ENCODE measurements at places on chromosomes 6 and 20.

DNA sequence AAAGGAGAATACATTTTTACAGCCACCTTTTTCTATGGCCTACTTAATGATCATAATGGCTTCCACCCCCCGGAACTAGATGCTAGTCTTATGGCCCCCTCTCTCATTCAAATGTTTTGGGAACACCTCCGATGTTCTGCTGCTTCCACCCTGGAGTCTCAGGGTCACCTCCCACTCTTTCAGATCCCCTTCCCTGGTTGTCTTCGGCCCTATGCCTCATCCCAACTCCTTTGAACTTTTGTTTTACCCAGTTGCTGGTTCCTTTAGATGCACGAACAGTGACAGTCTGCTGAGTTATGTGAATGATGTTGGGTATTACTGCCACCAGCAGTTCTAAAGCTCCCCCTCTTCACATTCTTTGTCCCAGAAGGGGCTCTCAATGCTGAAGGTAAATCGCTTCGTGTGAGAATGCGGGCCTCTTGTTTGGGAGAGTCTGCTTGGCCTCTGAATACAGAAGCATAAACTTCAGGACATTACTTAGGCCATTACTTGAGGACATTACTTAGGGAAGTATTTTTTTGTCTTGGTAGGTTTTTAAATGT is 309.1 kb downstream of the SOX4 start:
- no peak overlapping the region for H3K4me3 ChIP-seq
- H3K27ac ChIP-seq: no peak overlapping the region
- no peak for DNase-seq
- no peaks in the 10 kb centered on the region for H3K27me3 ChIP-seq
- no peaks in the 10 kb centered on the region for H3K4me1 ChIP-seq

DNA sequence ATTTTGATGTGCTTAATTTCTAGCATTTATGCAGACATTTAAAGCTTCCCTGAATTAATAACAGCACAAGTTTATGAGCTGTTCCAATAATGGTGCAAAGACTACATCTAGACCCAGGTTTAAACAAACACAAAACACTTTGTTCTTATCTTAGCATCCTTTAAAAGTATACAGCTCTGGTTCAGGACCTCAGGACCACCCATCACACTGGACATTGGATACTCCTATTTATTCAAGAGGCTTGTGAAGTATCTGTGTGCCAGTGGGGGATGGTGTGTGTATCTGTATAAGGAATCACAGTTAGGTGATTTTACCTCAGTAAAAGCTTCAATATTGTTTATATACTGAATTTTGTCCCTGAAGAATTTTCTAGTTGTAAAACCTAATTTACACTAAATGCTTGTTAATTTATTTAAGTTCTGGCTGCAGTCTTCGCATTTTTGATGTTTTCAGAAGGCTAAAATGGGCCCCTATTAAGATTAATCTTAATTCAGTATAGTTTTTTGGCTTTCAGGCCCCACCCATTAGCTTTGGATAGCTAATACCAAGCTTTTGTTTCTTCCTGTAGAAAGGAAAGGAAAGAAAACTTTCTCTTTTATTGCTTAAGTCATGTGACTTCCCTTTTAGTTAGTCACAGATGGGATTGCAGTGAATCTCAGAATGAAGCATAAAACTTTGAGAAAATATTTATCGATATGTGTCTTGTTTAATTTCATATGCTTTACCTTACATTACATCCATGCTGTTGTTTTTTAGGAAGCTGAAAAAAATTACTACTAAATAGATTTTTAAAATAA is 13.1 kb downstream of the LIN28B start:
- no peaks in the 10 kb centered on the region for H3K36me3 ChIP-seq
- H3K4me1 ChIP-seq: no peaks in the 10 kb centered on the region
- DNase-seq: no peak
- H3K27ac ChIP-seq: no peak overlapping the region
- H3K4me3 ChIP-seq: no peak overlapping the region

GRCh38 chr6:80638213-80639055 is 532.0 kb downstream of the BCKDHB start:
- H3K27ac ChIP-seq: peak overlapping the region; percentile 5
- H3K4me3 ChIP-seq: no peak overlapping the region
- H3K27me3 ChIP-seq: no peaks in the 10 kb centered on the region
- no peaks in the 10 kb centered on the region for H3K4me1 ChIP-seq
- no peaks in the 10 kb centered on the region for H3K36me3 ChIP-seq

DNA sequence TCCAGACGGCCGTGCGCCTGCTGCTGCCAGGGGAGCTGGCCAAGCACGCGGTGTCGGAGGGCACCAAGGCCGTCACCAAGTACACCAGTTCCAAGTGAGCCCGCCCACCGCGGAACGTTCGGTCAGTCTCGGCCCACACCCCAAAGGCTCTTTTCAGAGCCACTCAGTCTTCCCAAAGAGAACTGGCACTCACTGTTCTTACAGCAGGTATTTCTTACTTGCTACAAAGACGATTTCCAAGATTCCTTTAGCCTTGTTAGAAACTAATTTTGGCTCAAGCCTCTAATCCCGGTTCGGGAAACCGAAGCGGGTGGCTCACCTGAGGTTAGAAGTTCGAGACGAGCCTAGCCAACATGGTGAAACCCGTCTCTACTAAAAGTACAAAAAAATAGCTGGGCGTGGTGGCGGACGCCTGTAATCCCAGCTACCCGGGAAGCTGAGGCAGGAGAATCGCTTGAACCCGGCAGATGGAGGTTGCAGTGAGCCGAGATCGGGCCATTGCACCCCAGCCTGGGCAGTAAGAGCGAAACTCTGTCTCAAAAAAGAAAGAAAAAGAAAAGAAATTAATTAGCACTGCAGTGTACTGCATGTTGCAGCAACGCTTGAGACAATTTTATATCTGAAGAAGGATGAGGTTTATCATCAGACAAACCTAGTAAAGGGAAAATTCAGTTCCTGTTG is 73.1 kb downstream of the OR2B2 start:
- H3K4me1 ChIP-seq: peaks cover 8% of the 10 kb centered on the region
- H3K27ac ChIP-seq: peak overlapping the region; percentile 99
- DNase-seq: no peak
- peak overlapping the region; percentile 86 for H3K4me3 ChIP-seq

- DNase-seq: no peak
- no peaks in the 10 kb centered on the region for H3K27me3 ChIP-seq
- no peak overlapping the region for H3K4me3 ChIP-seq
- H3K27ac ChIP-seq: no peak overlapping the region
- peaks cover 6% of the 10 kb centered on the region for H3K36me3 ChIP-seq
- no peaks in the 10 kb centered on the region for H3K4me1 ChIP-seq
Observed at GRCh38 chr6:136604928-136605510, 54.8 kb upstream of the MAP7 start.

DNA sequence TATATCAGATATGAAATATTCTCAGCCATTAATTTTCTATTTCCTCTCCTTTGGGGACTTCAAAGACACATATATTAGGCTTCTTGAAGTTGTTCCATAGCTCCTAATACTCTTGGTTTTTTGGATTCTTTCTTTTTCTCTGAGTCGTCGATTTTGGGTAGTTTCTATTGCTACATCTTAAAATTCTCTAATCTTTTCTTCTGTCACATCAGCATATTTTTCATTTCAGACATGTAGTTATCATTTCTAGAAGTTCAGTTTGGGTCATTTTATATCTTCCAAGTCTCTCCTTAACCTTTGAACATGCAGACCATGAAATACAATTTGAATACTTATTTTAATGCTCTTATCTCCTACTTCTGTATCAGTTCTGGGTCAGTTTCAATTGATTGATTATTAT is 38.9 kb upstream of the SCRT2 start:
- no peak overlapping the region for H3K4me3 ChIP-seq
- peaks cover 7% of the 10 kb centered on the region for H3K4me1 ChIP-seq
- H3K27me3 ChIP-seq: no peaks in the 10 kb centered on the region
- no peak for DNase-seq
- no peak overlapping the region for H3K27ac ChIP-seq

DNA sequence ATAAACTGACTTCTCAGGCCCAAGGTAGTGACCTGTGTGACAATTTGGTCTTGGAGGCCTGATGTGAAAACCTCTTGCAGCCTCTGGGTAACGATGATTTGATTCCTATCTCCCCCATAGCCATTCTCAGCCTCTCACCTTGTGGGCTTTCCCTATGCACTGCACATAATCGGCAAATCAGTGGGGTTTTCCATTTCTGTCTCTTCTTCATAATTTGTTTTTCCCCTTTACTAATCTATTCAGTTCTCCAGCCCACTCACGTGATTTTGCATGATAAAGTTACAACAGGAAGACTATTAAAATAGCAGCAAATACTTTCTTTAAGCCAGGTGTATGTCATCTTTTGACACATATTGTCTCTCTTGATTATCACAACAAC is 893.7 kb downstream of the TFAP2A start:
- no peak overlapping the region for H3K27ac ChIP-seq
- H3K4me1 ChIP-seq: peaks cover 3% of the 10 kb centered on the region
- no peak for DNase-seq
- H3K36me3 ChIP-seq: no peaks in the 10 kb centered on the region

DNA sequence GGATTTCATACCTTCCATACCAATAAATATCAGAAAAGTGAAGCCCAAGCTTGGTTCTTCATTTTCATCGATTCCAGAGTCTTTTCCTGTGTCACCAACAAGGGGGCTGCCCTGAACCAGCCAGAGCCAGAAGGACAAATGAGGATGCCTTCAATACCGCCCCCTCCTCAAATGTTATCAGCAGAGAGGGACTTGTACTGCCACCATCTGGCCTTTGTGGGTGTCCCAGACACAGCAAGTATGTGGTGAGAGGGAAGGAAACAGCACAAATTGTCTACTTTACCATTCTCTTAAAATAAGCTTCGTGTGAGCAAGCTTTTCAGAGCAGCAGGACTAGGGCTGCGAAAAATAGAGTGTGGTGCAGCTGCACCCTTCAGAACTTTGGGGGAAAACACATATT is 165.3 kb downstream of the SOBP start:
- peaks cover 30% of the 10 kb centered on the region for H3K4me1 ChIP-seq
- H3K36me3 ChIP-seq: peaks cover 14% of the 10 kb centered on the region
- peak overlapping the region; percentile 41 for H3K27ac ChIP-seq
- H3K4me3 ChIP-seq: no peak overlapping the region

DNA sequence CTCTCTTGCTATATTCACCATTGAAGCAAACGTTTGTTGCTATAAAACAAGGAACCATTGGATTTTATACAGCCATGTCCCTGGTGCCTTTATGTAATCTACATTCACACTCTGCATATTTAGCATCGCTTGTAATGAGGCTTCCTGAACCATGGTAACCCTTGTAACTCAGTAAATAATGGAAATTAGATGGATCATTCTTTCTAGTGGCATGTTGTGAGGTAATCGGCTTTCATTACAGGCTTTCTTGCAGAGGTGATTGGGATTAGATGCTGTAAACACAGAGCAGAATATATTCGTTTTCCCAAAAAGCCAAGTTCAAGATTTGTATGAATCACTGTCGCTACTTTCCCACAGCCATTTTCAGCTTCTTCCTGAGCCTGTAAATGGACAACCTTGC is 36.1 kb downstream of the SMPDL3A start:
- DNase-seq: peak; percentile 72
- H3K36me3 ChIP-seq: no peaks in the 10 kb centered on the region
- no peak overlapping the region for H3K4me3 ChIP-seq
- H3K27me3 ChIP-seq: no peaks in the 10 kb centered on the region
- H3K27ac ChIP-seq: no peak overlapping the region

DNA sequence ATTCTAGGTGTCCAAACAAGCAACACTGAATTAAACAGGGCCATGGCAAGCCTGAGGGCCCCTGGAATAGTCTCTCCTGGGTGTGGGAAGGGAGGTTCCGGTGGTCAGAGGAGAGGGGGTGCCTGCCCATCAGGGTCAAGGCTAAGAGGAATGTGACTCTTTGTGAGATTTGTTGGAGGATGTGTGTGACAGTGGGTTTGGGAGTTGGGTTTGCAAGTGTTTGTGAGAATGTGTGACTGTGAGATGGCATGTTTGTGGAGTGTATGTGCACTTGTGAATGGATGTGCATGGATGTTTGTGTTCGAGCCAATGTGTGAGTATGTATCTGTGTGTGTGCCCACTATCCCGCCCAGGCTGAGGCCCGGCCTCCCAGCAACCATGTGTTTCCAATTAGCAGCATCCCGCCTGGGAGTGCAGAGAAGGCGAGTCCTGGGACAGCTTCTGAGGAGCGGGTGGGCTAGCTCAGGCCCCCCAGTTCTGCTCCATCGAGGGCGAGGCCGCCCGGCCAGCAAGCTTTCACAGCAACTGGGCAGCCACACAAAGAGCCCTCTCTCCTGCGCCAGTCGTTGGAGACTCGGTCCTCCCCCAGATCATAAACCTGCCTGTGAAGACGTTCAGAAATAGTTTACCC is 12.6 kb downstream of the FOXC1 start:
- peaks cover 3% of the 10 kb centered on the region for H3K36me3 ChIP-seq
- peak overlapping the region; percentile 52 for H3K4me3 ChIP-seq
- peak overlapping the region; percentile 93 for H3K27ac ChIP-seq
- peaks cover 30% of the 10 kb centered on the region for H3K4me1 ChIP-seq

DNA sequence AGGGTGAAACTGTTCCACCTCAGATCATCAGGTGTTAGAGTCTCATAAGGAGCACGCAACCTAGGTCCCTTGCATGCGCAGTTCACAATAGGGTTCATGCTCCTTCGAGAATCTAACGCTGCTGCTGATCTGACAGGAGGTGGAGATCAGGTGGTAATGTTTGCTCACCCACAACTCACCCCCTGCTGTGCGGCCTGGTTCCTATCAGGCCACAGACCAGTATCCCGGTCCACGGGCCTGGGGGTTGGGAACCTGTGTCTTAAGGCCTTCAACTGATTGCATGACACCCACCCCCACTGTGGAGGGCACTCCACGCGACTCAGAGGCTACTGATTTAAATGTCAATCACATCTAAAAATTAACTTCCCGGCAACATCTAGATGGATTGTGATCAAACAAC is 411.2 kb upstream of the SULF2 start:
- DNase-seq: no peak
- H3K27me3 ChIP-seq: no peaks in the 10 kb centered on the region
- no peak overlapping the region for H3K4me3 ChIP-seq
- no peak overlapping the region for H3K27ac ChIP-seq
- no peaks in the 10 kb centered on the region for H3K36me3 ChIP-seq

GRCh38 chr6:38177882-38178583 is 358.5 kb downstream of the ZFAND3 start:
- peaks cover 25% of the 10 kb centered on the region for H3K36me3 ChIP-seq
- H3K27me3 ChIP-seq: no peaks in the 10 kb centered on the region
- no peak for DNase-seq
- no peak overlapping the region for H3K27ac ChIP-seq
- H3K4me1 ChIP-seq: peaks cover 28% of the 10 kb centered on the region

GRCh38 chr6:139373928-139374356 is 506 bp downstream of the CITED2 start:
- H3K27ac ChIP-seq: peak overlapping the region; percentile 99
- DNase-seq: no peak
- peaks cover 16% of the 10 kb centered on the region for H3K4me1 ChIP-seq
- H3K36me3 ChIP-seq: peaks cover 8% of the 10 kb centered on the region
